ENCODE measurements at places on chromosomes 6 and 20.

- no peaks in the 10 kb centered on the region for H3K36me3 ChIP-seq
- H3K4me3 ChIP-seq, result no peak overlapping the region
- H3K27ac ChIP-seq, result no peak overlapping the region
These were observed 88.5 kb upstream of the EXOC2 start for GRCh38 chr6:781350-781961.

DNA sequence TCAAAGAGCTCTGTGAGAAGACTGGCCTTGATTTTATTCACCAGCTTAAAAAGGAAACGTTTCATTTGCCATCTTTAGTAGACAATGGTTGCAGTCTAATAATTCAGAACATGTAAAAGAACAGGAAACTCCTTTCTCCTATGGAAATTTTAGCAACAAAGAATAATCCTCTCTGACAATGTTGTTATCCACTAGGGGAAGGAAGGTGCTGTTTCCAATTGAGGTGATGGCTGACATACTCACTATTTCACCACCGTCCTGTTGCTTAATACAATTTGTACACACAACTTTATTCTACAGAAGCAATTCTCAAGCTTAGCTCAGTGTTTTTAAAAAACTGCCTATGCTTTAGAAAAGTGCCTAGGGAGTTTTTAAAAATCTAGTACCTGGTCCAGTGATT lies 192.7 kb downstream of the ARHGAP18 start:
- H3K4me1 ChIP-seq, result no peaks in the 10 kb centered on the region
- no peaks in the 10 kb centered on the region for H3K27me3 ChIP-seq
- no peak overlapping the region for H3K4me3 ChIP-seq
- H3K27ac ChIP-seq, result no peak overlapping the region
- no peaks in the 10 kb centered on the region for H3K36me3 ChIP-seq

- peaks cover 2% of the 10 kb centered on the region for H3K4me1 ChIP-seq
- H3K36me3 ChIP-seq, result no peaks in the 10 kb centered on the region
- H3K4me3 ChIP-seq, result no peak overlapping the region
- H3K27ac ChIP-seq, result no peak overlapping the region
- H3K27me3 ChIP-seq, result no peaks in the 10 kb centered on the region
- DNase-seq, result no peak
These were observed 318.2 kb downstream of the ZFAND3 start for GRCh38 chr6:38137608-38138265.

GRCh38 chr6:132142768-132143167 lies 191.6 kb upstream of the CCN2 start:
- H3K4me3 ChIP-seq, result no peak overlapping the region
- no peaks in the 10 kb centered on the region for H3K36me3 ChIP-seq
- no peak overlapping the region for H3K27ac ChIP-seq
- no peaks in the 10 kb centered on the region for H3K4me1 ChIP-seq
- no peak for DNase-seq
- no peaks in the 10 kb centered on the region for H3K27me3 ChIP-seq

- H3K36me3 ChIP-seq, result no peaks in the 10 kb centered on the region
- H3K27me3 ChIP-seq, result no peaks in the 10 kb centered on the region
- no peak for DNase-seq
- no peak overlapping the region for H3K4me3 ChIP-seq
- peak overlapping the region; percentile 15 for H3K27ac ChIP-seq
- H3K4me1 ChIP-seq, result peaks cover 17% of the 10 kb centered on the region
These were observed 9.0 kb upstream of the LCA5 start for GRCh38 chr6:79546186-79546585.

- H3K4me3 ChIP-seq, result no peak overlapping the region
- H3K27ac ChIP-seq, result peak overlapping the region; percentile 97
- no peaks in the 10 kb centered on the region for H3K27me3 ChIP-seq
- DNase-seq, result no peak
- H3K4me1 ChIP-seq, result peaks cover 58% of the 10 kb centered on the region
These were observed 2.5 kb downstream of the NCOA7 start for GRCh38 chr6:125793280-125793679.

- no peak for DNase-seq
- H3K4me3 ChIP-seq, result no peak overlapping the region
- H3K27me3 ChIP-seq, result no peaks in the 10 kb centered on the region
- H3K4me1 ChIP-seq, result no peaks in the 10 kb centered on the region
These were observed 45.9 kb downstream of the ZNF217 start for GRCh38 chr20:53547664-53548239.

GRCh38 chr6:18324706-18325042 lies 60.3 kb upstream of the DEK start:
- H3K27ac ChIP-seq, result no peak overlapping the region
- DNase-seq, result no peak
- H3K4me3 ChIP-seq, result no peak overlapping the region
- no peaks in the 10 kb centered on the region for H3K27me3 ChIP-seq
- H3K4me1 ChIP-seq, result no peaks in the 10 kb centered on the region
- H3K36me3 ChIP-seq, result no peaks in the 10 kb centered on the region

GRCh38 chr20:62770111-62770910 lies 26.0 kb upstream of the MRGBP start:
- H3K36me3 ChIP-seq, result no peaks in the 10 kb centered on the region
- no peak for DNase-seq
- H3K4me3 ChIP-seq, result no peak overlapping the region
- peaks cover 8% of the 10 kb centered on the region for H3K4me1 ChIP-seq
- no peaks in the 10 kb centered on the region for H3K27me3 ChIP-seq
- no peak overlapping the region for H3K27ac ChIP-seq
